ENCODE measurements at places on chromosomes 1 and 21.

GRCh38 chr1:109849655-109850054, 61.0 kb upstream of the CSF1 start:
- no peak for DNase-seq

DNA sequence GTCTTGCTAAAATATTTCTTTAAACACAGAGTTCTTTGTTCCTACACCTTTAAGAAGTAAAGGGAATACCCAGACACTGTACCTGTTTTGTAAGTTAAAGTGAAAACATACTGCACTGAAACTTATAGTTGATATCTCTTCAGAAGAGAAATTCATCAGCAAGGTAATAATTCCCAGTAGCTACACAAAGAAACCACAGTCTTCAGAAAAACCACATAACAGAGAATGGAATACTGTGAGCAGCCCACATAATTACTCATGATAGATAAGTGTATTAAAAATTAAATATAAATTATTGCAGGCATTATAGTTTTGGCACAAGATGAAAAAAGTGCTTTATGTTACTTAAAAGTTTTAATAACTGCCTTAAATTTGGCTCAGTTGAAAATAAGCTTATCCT, 276.6 kb downstream of the SETD4 start:
- no peak for DNase-seq

GRCh38 chr21:35328856-35329455, 279.9 kb upstream of the RUNX1 start:
- no peak for DNase-seq

DNA sequence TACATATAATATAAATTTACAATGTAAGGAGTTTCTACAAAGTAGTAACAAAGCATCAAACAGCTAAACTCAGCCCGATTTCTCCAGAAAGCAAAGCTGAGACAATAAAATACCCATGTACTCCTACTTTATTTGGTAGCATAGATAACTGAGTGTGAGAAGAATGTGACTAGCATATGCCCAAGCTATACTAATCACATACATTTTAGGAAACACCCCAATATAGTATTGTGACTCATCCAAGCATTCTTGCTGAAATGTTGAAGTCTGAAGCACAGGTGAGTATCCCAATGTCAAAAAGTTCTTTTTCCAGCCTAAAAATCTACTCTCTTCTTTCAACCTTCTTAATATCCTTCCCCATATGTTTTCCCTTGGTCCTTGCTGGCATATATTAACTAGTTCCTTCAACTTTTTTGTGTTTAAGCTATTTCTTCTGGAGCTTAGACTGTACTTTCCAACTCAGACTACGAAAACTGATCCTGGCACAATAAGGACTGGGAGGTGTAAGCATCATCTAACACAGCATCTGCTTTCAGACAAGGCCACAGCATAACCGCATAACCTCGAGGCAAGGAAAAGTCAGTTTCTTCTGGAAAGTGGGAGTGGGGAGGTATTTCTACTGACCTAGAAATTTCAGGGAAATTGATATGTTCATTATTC, 163.0 kb upstream of the RNPC3 start:
- DNase-seq: no peak

DNA sequence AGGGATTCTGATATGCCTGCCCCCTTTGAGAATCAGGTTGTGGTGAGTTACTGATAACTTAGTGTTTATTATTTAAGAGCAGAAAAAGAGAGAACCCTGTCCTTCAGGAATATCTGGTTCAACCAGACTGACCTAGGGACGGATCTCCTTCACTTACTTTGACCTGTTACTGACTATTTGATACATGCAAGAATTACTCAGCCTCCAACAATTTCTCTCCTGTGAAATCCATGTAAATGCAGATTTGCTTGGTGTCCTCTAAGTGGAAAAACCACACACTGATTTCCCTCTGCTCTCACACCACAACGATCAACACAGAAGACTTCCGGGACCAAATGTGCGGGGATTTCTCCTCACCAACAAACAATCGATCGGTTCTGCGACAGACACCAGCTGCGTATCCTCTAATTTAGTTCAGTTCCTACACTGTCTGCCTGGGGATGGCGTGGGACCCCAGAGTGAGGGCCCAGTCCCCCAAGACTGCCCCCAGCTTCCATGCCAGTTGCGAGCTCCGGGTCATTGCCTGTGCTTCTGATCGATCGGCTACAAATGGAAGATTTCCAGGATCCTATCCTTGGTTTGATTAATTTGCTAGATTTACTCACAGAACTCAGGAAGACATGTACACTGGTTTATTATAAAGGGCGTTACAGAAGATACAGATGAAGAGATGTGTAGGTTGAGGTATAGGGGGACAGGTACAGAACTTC, 51.7 kb downstream of the BACE2 start:
- DNase-seq: no peak

DNA sequence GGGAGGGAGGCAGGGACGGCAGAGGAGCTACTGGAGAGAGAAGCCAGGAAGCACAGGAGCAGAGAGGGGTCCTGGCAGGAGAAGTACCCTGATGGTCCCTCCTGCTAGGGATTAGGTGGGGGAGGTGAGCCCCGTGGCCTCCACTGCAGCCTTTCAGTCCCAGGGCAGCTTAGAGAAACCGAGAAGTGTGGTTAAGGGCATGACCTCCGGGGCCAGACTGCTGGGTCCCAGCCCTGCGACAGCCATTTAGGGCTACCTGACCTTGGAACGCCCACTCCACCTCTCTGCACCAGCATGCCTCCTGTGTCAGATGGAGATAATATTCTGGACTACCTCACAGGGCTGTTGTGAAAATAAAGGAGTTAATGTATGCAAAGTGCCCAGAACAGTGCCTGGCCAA, 47.4 kb downstream of the KCNN3 start:
- DNase-seq: no peak

Data from kidney epithelial cell (primary cell).